ENCODE measurements at places on chromosomes 4 and X. TPM values are rescaled to one million over a fixed set of nuclear protein-coding genes. Genes with fewer than 3 reads are reported as not detected.

OPN1MW2 gene
- not detected for total RNA-seq

GRCh38 chr4:139144911-139145551 is 32.0 kb downstream of the ELF2 start:
- DNase-seq, result no peak

CENPE gene
- total RNA-seq, result 11.8 TPM

SLC9A7 gene
- 6.5 TPM for total RNA-seq

All from esophagus squamous epithelium (tissue), 5 donors.